ENCODE measurements at places on chromosomes 3 and 15.

DNA sequence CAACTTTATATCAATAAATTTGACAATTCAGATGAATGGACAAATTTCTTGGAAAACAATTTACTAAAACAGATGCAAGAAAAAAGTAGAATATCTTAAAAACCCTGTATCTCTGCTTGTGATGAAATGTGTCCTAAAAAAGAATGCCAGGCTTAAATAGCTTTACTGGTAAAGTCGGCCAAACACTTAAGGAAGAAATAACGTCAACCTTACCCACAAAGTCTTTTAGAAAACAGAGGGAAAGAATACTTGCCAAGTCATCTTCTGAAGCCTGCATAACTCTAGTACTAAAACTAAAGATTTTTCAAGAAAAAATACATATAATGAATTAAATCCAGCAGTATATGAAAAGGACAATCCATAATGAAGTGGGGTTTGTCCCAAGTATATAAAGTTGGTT is 111.1 kb downstream of the RASA2 start:
- DNase-seq, result no peak

- no peak for DNase-seq
Measured at GRCh38 chr3:65817553-65818126, 221.1 kb downstream of the MAGI1 start.

- no peak for DNase-seq
Measured at GRCh38 chr3:8246070-8246469, 255.6 kb upstream of the LMCD1 start.

DNA sequence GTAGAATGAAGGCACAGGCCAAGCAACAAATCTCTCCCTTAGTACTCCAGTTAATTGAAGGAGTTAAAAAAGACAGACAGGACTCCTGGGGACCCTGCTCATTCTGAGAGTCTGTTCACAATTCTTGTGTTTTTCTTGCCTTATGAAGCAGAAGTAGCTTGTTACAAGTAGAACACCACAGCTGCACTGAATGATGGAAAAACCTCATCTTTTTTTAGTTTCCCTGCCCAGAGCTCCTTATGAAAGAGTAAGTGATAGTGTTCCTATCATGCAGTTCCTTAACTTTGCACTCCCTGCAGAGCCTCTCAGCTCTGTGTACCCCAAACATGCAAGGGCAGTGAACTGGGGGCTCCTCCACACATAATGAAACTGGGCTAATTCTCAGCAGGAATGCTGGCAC is 95.5 kb downstream of the ALDH1A2 start:
- DNase-seq, result no peak

- DNase-seq, result peak; percentile 65
Measured at GRCh38 chr3:63864008-63864964, 619 bp downstream of the ATXN7 start.

GRCh38 chr15:80732818-80733217 is 37.7 kb downstream of the ABHD17C start:
- DNase-seq, result no peak

DNA sequence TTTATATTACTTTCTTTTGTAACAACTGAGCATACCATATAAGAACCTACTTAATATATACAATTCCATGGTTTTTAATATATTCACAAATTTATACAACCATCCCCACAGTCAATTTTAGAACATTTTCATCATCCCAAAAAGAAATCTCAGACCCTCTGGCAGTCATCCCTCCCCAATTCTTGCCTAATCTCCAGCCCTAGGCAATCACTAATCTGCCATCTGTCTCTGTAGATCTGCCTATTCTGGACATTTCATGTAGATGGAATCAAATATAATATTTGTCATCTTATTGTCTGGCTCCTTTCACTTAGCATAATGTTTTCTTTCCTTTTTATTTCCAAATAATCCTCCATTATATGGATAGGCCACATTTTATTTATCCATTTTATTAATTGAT is 92.5 kb downstream of the LARS2 start:
- no peak for DNase-seq

DNA sequence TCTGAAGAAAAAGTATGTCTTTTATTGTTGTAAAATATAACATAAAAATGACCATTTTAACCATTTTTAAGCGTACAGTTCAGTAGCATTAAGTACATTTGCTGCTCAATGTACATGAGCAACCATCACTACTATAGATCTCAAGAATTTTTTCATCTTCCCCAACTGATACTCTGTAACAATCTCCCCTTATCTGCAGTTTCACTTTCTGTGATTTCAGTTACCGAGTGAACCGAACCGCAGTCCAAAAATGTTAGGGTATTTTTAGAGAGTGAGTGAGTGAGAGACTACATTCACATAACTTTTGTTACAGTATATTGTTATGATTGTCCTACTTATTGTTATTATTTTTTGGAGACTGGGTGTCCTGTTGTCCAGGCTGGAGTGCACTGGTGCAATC is 9.0 kb upstream of the SLC25A26 start:
- no peak for DNase-seq

- no peak for DNase-seq
Measured at GRCh38 chr3:141401095-141401494, 32.8 kb downstream of the ZBTB38 start.

- no peak for DNase-seq
Measured at GRCh38 chr3:49992326-49992725, 52.4 kb downstream of the RBM6 start.

GRCh38 chr3:169894110-169894509 is 17.3 kb upstream of the SAMD7 start:
- DNase-seq, result no peak

- no peak for DNase-seq
Measured at GRCh38 chr15:26145796-26146195, 282.7 kb upstream of the ATP10A start.

- no peak for DNase-seq
Measured at GRCh38 chr3:128524374-128525299, 31.6 kb upstream of the GATA2 start.

DNA sequence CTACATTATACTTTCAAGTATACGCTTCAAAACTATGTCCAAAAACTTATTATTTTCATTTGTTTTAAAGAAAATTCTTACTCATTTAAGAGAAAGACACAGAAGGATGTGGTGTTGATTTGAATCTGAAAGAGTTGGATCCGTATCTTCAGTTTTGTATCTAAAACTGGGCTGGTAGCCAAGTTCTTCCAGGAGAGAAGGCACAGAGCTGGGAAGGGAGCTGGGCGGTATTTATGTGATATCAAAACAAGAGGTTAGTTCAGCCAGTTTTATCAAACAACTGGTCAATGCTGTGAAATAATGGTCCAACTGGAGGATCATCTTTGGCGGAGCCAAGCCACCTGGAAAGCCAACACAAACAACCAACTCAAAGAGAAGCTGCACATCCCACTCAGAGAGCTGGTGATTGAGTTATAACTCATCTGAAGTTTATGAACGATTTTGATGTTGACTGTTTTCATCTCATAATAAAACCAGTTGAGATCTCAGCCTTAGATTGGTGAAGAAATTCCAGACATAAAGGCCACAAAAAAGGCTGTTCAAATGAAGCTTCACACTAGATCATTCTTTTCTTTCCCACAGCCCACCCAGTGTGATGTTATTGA is 489.6 kb upstream of the RASGRP1 start:
- DNase-seq, result no peak

DNA sequence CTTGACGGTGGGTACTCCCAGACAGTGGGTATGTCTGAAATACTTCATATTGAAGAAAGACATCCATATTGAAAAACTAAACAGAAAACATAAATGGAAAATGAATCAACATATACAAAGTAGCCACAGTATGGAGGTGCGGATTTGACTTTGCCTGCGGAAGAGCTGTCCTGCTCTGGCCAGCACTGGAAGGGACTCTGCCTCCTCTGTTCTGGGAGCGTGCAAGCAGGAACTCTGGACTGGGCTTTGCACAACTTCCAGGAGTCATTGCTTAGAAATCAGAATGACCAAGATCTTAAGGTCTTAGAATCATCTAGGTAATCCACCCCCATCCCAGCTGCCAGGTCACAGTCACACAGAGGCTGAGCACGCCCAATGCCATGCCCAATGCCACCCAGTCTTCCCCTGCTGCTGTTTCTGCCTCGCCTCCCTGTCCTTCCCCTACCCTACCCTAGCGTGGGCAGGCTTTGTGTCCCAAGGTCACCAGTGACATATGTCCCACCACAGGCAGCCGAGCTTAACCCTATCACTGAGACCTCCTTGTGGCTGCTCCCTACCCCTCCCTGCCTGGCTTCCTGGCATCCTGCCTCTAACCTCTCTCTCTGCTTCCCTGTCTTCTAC is 36.3 kb downstream of the CDC25A start:
- no peak for DNase-seq

- no peak for DNase-seq
Measured at GRCh38 chr3:194488055-194488742, 1.4 kb upstream of the ATP13A3 start.

GRCh38 chr3:24495326-24495994 is 810 bp upstream of the THRB start:
- DNase-seq, result no peak

- no peak for DNase-seq
Measured at GRCh38 chr15:68232937-68233336, 3.4 kb upstream of the CLN6 start.

DNA sequence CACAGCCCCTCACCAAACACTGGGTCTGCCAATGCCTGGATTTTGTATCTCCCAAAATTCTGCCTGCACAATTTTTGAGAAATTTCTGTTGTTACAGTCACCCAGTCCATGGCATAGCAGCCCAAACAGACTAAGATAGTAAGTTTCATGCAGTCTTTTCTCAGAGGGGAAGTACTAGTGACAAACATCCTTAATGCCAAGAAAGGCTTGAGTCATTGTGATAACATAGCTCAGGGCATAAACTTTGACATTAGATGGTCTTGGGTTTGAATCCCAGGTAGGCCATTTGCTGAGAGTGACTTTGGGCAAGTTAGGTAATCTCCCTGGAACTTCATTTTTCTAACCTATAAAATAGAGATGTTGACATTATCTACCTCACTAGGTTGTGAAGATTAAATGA is 36.1 kb upstream of the PFN2 start:
- DNase-seq, result no peak

GRCh38 chr15:92818651-92819277 is 81.4 kb upstream of the CHD2 start:
- DNase-seq, result no peak

GRCh38 chr15:88714782-88715372 is 76.1 kb downstream of the ISG20 start:
- DNase-seq, result no peak

DNA sequence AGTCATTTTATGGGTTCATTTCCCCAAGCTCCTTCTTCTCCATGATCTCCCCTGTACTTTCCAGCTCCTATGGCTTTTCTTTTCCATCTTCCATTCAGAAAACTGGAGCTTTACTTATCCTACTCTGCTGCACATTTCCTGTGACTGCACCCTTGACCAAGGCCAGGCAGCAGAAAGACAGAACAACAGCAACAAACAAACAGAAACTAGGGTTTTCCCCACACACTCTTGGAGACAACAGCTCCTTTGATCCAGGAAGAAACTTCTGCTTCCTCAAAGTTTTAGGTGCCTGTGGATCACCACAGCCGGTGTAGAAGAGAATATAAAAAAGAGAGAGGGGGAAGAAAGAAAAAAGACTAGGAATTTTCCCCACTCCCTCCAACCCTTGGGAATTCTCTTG is 342.3 kb upstream of the CFAP20DC start:
- DNase-seq, result no peak

DNA sequence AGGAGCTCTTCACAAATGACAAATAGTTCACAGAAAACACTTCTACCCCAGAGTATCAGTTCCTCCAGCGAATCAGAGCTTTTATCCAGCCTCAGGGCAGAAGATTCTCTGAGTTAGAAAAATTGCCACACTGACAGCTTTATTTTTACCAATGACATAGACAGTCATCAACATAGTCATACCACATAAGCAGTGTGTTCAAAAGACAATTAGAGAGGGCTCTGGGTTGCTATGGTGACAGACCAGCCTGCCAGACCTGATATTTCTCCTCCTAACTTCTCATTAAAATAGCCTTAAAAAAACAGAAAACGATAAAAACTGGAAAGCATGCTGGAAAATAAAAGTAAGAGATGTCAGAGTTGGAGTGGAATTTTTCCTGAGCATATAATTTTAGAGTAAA is 45.9 kb upstream of the COL6A5 start:
- DNase-seq, result no peak
